Omental fat pad (tissue), 4 donors: ENCODE measurements at places on chromosomes 16 and 17.

DNA sequence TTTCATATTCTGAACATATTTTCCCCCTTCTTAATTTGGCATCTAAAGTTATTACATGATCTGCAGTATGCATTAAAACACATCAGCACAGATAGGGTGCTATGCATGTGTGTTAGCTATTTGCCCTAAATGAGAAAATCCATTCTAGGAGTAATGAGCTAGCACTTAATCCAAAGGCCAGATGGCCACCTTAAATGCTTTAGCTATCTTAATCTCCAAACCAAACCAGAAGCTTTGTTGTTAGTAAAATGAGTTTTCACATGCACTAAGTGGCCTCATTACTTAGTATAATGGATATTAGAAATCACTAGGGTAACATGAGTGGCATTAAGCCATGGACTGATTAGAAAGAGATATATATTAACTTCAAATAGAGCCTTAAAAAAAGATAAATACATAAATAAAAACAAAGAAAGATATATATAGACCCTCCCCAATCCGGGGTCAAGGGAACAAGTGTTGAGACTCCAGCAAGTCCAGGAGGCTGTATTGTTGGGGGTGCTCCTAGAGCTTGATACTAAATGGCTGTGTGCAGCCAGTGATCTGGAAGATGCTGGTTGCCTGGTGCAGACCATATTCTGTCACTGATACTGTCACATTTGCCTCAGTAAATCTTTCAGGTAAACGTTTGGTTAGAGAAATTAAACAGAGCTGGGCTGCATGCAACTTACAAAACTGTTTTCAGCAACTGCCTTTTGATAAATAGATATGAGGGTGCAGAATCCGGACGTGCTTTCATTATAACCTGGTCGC, 67.3 kb downstream of the MYH10 start:
- no peak for DNase-seq

- DNase-seq = no peak
Observed at GRCh38 chr17:39352511-39352910, 48.9 kb downstream of the FBXL20 start.

- no peak for DNase-seq
Observed at GRCh38 chr16:66007717-66008116, 358.8 kb upstream of the CDH5 start.

- no peak for DNase-seq
Observed at GRCh38 chr17:8420041-8420934, 15.4 kb upstream of the NDEL1 start.

DNA sequence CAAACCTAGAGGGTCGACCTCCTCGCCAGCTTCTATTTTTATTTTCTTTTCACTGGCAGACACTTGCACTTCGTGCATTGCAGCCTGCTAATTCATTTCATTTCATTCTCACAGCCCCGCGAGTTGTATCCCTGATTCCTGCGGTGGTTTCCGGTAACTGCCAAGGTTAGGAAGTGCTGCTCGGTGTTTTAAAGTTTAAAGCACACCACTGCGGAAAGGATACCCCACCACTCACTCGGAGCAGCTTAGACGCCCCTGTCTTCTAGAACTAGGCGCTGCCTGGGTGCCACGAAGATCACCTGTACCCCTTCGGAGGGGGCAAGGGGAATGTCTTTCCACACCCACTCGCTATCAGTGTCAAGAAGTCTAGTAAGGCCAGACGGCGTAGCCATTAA, 509 bp downstream of the CNEP1R1 start:
- DNase-seq = no peak

GRCh38 chr16:1311738-1312466, 2.5 kb downstream of the UBE2I start:
- no peak for DNase-seq

DNA sequence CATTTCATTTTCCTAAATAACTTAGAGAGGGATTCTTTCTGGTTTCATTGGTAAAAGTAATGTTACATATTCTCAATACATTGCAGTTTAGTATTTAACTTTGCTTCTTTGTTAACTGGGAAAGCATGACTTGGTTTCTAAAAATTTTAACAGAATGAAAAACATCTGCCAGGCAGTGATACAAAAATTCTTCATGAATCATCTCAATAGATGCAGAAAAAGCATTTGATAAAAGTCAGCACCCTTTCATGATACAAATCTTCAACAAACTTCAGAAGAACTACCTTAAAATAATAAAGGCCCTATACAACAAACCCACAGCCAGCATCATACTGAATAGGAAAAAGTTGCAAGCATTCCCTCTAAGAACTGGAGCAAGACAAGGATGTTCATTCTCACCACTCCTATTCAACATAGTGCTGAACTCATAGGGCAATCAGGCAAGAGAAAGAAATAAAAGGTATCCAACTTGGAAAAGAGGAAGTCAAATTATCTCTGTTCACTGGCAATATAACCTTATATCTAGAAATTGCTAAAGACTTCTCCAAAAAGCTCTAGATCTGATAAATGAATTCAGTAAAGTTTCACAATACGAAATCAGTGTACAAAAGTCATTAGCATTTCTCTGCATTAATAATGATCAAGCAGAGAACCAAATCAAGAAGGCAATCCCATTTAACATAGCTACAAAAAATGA, 50.4 kb downstream of the SLFN5 start:
- DNase-seq = no peak

DNA sequence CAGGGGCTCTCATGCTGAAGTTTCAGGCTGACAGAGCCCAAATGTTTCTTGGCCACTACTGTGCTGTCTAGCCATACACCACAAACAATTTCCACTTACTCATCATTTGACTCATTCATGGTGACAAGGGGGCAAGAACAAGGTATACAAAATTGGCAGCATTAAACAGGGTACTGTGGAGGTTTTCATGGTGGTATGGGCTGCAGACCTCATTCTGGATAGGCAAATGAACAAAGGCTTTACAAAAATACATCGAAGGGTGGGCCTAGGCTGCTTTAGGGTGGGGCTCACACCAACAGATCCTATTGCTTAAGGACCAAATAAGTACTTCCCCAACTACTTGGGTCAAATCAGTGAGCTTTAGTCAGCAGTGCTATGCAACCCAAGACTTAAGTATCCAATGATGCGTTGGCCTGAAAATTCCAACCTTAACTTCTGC, 53.0 kb downstream of the N4BP1 start:
- DNase-seq = no peak

DNA sequence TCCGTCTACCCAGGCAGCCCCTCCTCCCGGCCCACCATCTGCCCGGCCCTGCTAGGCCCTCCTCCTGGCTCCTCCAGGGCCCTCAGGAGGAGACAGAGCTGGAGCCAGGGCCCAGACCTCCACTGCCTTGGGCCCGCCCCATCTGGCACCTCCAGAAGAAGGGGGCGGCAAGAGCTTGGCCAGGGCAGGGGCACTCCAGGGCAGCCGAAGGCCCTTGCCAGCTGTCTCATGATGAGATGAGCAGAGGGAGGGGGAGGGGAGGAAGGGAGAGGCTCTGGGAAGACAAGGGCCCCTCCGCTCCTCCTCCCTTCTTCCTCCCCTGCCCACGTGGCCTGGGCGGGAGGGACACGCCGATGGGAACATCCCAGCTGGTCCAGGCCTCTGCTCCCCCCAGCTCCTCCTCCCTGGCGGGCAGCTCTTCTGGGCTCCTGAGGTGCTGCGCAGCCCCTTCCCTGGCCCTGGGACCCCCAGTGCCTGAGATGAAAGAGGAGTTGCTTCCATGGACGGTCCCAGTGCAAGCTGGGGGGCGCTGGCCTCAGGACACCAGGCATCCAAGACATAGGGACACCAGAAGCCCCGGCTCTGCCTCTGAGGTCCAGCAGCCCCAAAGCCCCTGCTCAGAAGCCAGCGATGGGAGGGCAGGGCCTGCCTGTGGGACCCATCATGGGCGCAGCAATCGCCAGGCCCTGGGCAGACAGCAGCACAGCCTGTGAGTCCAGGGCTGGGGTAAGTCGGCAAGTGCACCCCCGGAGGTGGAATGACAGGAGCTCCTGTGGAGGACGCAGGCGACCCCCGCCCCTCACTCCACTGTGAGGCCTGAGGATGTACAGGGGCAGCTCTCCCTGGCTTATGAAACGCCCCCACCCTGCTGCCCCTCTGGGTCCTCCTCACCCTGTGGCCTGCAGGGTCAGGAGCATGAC, 23.6 kb upstream of the ENPP7 start:
- DNase-seq = no peak

- DNase-seq = no peak
Observed at GRCh38 chr17:30336369-30337171, 2.7 kb upstream of the TMIGD1 start.

DNA sequence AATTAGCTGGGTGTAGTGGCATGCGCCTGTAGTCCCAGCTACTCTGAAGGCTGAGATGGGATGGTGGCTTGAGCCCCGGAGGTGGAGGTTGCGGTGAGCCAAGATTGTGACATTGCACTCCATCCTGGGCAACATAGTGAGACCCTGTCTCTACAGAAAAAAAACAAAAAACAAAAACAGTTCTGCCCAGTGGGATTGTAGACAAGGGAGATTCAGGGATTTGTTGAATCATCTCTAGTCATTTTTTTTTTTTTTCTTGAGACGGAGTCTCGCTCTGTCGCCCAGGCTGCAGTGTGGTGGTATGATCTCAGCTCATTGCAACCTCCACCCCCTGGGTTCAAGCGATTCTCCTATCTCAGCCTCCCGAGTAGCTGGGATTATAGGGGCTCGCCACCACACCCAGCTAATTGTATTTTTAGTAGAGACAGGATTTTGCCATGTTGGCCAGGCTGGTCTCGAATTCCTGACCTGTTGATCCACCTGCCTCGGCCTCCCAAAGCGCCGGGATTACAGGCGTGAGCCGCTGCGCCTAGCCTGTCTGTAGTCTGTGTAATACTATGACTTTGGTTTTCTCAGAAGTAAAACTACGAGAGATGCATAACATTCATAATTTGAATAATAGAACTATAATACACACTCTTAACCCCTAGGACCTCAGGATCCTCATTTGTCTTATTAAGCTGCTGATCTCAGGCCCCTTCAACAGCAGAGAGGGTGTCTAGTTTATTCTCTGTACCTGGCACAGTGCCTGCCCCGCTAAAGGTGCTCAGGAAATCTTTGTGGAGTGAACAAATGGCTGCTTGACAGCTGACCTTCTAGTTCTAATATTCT, 1.4 kb downstream of the TEN1 start:
- DNase-seq = no peak

DNA sequence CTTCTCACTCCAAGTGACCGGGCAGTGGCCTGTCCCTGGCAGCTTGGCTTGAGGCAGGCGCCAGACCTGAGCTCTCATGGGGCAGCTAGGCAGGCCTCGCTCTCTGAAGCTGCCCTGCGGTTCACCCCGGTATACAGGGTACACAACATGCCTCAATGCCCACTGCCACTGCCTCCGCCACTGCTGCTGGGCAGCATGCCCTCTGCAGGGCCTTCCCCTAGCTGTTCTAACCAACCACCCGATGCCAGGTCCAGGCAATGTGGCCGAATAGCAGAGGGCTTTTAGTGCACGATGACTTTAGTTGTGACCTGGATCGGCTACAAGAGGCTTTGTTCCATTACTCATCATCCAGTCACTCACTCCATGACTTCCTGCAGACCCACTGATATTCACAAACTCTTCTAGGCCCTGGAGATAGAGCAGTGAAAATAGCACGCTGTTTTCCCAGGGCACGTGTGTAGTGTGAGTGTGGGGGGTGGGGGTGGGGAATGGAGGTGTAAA, 19.7 kb downstream of the CDC42EP4 start:
- DNase-seq = no peak

- DNase-seq = no peak
Observed at GRCh38 chr17:51869387-51869786, 289.1 kb downstream of the CA10 start.

- no peak for DNase-seq
Observed at GRCh38 chr16:9091867-9092281, 430 bp downstream of the HAPSTR1 start.

- DNase-seq = no peak
Observed at GRCh38 chr16:11431915-11432465, 86.7 kb downstream of the RMI2 start.

DNA sequence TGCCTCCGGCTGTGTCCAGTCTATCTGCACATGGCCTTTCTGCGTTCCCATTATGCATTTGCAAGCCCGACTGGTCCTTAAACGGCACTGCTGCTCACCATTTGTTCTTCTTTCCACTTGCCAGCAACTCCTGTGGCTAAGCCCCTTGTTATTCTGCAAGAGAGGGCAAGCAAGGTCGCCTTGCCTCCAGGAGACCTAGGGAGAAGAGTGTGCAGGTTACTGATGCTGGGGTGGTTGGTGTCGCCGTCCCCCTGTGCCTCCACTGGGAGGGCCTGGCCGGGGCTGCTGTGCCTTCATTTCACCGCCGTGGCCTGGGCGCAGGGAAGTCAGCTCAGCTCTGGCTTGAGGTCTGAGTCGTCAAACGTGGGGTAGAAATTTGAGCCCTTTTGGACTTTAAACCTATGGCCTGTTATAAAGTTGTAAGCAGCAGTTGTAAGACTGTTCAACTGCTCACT, 12.7 kb downstream of the SLC6A4 start:
- DNase-seq = no peak

- DNase-seq = no peak
Observed at GRCh38 chr16:89907055-89907814, 11.4 kb upstream of the MC1R start.

- DNase-seq = no peak
Observed at GRCh38 chr16:64269756-64270155, 852.1 kb downstream of the CDH11 start.

GRCh38 chr17:41975099-41976083, 8.8 kb downstream of the CNP start:
- no peak for DNase-seq

GRCh38 chr17:65548269-65548969, 13.0 kb downstream of the AXIN2 start:
- no peak for DNase-seq

GRCh38 chr16:54968011-54968410, 37.3 kb downstream of the IRX5 start:
- DNase-seq = no peak

- no peak for DNase-seq
Observed at GRCh38 chr17:65198653-65199382, 61.6 kb downstream of the RGS9 start.

GRCh38 chr16:66568355-66568754, 2.1 kb downstream of the CMTM1 start:
- no peak for DNase-seq

GRCh38 chr16:10180771-10181163, 1.5 kb downstream of the GRIN2A start:
- no peak for DNase-seq

GRCh38 chr16:2296661-2297505, 29.0 kb upstream of the RNPS1 start:
- DNase-seq = no peak

DNA sequence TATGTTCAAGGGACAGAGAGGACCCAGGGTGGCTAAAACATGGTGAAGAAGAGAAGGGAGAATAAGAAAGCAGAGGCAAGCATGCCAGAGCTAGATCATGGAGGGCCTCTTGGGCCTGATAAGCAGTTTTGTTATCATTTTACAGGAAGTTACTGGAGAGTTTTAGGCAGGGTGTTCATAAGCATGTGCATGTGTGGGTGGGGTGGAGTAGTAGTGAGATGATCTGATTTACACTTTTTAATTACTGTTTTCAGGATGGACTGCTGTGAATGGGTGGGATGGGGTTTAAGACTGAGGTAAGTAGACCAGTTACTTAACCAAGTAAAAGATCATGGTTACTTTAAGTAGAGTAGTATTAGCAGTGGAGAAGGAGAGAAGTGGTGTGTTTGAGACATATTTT, 173.6 kb downstream of the PHKB start:
- DNase-seq = no peak

GRCh38 chr17:68297195-68297594, 5.9 kb downstream of the ARSG start:
- no peak for DNase-seq
